Purkinje cell (primary cell): ENCODE measurements at places on chromosomes 2 and 18. TPM values are rescaled to one million over a fixed set of nuclear protein-coding genes. Genes with fewer than 3 reads are reported as not detected.

Gene RIT2
- polyA plus RNA-seq: 15.9 and 21.0 TPM in 2 replicates

Gene THSD7B
- polyA plus RNA-seq: 0.41 TPM in 1 of 2 replicates, not detected in the other

Gene TSPYL6
- polyA plus RNA-seq: not detected in 2 replicates

Gene TANC1
- 93.5 and 118 TPM in 2 replicates for polyA plus RNA-seq

Gene AGXT
- not detected in 2 replicates for polyA plus RNA-seq

Gene ACTG2
- not detected in 2 replicates for polyA plus RNA-seq
